Nucleus accumbens (tissue), 56 donors: ENCODE measurements at places on chromosomes 3 and 15.

GRCh38 chr3:33943277-33943676, 144.8 kb downstream of the PDCD6IP start:
- DNase-seq: no peak

GRCh38 chr3:61520966-61521628, 40.3 kb upstream of the PTPRG start:
- DNase-seq: no peak

DNA sequence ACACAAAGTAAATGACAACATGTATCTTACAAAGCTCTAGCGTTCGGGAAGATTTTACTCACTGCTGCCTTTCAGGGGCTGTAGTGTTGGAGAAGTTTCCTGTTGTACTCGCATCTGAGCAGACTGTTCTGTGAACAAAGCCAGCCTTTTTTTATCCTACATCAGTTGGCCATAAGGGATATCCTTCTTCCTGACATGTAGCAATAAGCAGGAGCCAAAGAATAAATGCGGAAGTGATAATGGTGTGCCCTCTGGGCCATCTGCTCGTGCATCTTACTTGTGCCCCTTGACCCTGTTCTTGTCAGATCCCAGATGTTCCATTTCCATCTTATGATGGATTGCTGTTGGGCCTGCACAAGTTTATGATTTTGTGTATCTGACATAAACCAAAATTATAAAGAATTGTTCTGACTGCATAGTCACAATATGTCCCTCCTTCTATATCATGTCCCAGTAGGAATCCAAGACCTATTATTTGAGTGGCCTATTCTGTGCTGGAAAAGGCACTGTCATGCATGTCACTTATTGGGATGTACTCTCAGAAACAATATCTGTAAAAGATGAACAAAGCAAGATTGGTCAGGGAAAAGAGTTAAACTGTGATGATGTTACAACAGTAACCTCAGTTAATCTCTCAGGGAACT, 631.3 kb downstream of the NSUN3 start:
- no peak for DNase-seq

- DNase-seq: no peak
Observed at GRCh38 chr3:117427081-117427480, 717.5 kb downstream of the TUSC7 start.

GRCh38 chr15:35061825-35062737, 23.0 kb downstream of the NANOGP8 start:
- no peak for DNase-seq

DNA sequence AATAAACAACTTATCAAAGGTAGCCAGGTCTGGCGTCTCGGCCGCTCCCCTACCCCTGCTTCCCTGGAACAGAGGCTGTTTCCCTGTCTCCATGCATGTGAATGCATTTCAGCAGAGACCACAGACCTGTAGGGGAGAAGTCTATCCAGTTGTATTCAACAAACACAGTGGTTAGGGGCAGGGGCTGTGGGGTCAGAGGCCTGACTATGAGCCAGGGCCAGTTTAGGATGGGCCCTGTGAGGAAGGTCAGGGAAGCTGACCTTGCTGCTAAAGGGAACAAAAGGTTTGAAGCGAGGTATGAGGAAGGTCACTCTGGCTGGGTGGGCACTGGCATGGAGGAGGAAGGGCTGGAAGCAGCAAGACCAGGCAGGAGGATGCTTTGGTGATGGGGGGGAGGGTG, 184.6 kb downstream of the XXYLT1 start:
- DNase-seq: no peak

- no peak for DNase-seq
Observed at GRCh38 chr3:9600597-9600996, 47.0 kb upstream of the LHFPL4 start.

- DNase-seq: no peak
Observed at GRCh38 chr3:9135526-9135925, 113.9 kb downstream of the SRGAP3 start.

- no peak for DNase-seq
Observed at GRCh38 chr3:24174614-24175013, 229.5 kb downstream of the NR1D2 start.

DNA sequence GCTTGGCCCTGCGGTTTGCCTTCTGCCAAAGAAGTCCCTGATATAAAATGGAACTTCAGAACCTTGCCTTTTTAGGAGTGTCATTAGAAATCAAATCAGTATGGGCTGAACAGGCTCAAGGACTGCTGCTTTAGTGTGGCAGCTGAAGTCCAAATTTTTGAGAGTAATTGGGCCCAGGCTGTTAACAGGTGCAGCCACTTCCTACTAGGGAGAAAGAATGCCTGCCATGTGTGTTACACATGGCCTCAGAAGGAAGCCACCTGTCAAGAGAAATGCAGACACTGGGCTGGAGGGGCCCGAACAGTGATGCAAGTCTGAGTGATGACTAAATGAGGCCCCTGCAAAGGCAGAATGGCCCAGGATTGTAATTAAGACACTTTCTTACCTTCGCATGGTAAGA, 786.7 kb upstream of the CFAP20DC start:
- no peak for DNase-seq

DNA sequence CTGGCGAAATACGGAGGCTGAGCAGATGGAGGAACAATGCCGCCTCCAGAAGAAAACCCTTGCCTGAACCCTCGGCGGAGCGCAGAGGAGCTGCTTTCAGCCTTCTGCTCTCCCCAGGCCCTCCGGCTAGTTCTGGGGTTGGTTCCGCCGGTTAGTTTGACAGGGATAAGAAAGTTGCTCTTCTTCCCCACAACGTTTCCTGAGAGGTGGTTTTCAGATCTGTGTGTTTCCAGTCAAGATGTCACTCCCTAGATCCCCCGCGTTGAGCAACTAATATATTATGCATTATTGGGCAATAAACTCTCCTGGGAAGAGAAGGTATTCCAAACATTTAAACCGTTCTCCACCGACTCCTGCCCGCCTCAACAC, 551 bp downstream of the NLGN1 start:
- no peak for DNase-seq

DNA sequence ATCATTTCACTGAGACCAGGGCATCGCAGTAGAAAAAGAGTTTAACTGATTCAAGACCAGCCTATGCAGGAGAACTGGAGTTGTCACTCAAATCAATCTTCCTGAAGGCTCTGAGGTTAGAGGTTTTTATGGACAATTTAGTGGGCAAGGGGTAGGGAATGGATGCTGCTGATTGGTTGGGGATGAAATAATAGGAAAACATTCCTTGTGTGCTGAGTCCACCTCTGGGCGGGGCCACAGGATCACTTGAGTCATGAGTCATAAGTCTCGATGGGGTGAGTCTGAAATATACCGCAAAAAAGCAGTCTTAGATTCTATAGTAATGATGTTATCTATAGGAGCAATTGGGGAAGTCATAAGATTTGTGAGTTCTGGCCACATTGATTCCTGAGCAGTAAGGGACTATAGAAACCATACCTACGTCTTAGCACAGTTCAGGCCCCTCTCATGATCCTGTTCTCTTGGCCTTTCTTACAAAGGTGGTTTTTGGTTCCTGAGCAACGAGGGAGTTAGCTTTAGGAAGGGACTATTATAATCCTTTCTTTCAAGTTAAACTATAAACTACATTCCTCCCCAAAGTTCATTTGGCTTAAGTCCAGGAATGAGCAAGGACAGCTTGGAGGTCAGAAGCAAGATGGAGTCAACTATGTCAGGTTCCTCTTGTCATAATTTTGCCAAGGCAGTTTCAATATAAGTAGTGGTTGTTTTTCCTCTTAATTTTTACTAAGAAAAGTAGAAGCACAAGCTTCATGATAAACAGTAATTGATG, 2.7 kb upstream of the OPA1 start:
- DNase-seq: no peak

DNA sequence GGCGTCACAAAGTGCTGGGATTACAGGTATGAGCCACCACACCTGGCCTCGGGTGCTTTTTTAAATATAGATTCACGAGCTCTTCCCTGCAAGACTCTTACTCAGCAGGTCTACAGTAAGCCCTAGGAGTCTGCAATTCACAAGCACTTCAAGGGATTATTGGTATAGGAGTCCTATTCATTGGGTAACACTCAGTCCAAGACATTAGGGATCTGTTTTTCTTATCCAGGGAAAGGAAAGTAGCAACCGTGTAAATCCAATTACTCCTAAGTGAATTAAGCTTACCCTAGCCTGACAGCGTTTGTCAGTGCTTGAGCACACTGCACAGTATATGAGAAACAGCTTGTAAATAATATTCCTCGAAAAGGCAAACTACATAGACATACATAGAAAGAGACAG, 109.9 kb downstream of the SENP2 start:
- no peak for DNase-seq

GRCh38 chr15:92845126-92845508, 55.0 kb upstream of the CHD2 start:
- no peak for DNase-seq

DNA sequence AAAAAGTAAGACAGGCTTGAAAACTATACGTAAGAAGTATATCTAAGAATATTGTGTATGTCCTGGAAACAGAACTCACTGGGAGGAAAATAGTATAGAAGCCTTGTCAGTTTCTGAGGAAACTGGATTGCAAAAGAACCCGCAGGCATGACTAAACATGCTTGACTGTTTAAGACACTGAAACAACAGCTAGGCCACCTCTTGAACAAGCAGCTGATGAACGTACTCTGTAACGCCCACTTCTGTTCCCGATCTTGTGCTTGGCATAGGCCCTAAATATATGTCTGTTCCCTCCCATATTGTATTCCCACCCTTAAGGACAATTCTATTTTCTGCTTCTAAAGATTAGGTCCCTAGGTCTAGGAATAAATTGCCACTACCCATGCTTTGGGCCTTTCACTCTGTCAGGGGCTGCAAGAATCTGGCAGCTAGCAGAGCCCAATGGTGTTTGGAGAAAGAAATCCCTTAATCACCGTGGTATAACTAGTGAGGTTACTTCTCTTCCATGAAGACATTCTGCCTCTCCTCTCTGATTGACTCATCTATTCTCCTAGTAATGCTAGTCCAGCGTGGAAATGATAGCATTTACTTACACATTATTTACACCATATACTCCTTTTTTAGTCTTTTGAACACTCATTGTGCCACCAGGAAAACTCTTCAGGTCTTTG, 46.2 kb downstream of the CD200 start:
- no peak for DNase-seq

DNA sequence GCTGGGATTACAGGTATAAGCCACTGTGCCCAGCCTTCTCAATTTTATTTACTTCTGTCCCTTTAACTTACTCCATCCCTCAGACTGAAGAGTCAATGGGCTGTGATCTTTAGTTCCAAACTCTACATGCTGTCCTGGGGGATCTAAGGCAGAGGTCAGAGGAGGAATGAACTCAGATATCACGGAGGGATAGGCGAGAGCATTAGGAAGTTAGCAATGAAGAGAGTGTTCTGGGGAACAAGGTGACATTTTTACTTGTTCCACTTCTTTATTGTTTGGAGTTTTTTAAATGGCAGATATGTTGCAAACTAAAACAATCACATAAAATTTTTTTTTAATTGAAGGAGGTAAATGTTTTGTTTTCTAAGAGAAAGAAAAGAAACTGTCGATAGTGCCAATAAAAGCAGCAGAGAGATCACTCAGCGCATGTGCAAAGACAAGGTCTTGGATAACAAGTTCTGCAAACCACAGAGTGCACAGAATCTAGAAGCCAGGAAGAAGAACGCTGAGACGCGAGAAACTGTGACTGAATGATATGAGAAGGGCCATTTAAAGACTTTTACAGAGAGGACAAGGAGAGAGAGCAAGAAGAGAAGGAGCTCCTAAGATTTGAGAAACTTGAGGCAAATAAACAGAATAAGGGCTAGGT, 10.8 kb upstream of the CA12 start:
- DNase-seq: no peak
